ENCODE measurements at places on chromosomes 3 and 15.

DNA sequence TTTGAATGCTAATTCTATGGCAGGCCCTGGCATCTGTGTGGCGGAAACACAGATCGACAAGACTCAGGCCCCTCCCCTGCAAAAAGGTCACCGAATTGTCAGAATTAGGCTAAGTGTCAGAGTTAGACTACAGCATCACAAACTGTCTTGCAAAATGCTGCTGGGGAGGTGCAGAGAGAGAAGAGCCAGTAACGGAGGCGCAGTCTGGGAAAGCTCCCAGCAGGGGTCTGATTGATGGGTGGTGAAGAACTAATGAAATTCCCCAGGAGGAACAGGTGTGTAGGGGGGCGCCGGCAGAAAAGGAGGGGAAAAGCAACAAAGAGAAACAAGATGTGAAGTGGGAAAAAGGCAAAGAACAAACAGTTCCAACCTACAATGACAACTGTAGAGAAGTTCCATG, 72.7 kb upstream of the TAMM41 start:
- no peak for DNase-seq

- no peak for DNase-seq
Observed at GRCh38 chr15:95141486-95141885, 910.1 kb downstream of the MCTP2 start.

DNA sequence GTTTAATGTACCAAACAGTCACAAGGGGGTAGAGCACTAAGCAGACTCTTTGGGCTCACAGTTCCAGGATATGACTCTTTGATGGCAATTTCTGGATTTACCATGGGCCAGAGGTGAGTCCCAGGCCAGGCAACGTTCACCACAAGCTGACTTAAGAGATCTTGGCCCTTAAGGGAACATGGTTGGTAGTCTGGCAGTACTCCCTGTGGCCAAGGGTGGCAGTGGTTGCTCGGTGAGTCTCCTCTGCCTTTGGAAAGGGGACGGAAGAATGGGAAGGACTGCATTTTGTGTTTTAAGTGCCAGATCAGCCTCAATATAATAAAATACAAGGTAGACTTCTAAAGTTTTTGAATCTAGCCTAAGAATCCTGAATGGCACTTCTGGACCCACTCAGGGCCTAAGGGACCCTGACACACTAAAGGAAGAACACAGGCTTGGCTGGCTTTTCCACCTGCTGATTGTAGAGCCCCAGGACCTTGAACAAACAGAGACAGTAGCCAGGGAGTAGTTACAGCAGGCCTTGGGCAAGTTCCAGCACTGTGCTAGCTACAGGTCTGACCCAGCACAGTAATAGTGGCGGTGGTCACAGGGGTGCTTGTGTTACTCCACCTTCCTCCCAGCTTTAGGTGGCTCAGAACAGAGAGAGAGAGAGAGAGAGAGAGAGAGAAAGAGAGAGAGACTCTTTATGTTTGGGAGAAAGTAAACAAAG, 730.7 kb upstream of the ALCAM start:
- no peak for DNase-seq

DNA sequence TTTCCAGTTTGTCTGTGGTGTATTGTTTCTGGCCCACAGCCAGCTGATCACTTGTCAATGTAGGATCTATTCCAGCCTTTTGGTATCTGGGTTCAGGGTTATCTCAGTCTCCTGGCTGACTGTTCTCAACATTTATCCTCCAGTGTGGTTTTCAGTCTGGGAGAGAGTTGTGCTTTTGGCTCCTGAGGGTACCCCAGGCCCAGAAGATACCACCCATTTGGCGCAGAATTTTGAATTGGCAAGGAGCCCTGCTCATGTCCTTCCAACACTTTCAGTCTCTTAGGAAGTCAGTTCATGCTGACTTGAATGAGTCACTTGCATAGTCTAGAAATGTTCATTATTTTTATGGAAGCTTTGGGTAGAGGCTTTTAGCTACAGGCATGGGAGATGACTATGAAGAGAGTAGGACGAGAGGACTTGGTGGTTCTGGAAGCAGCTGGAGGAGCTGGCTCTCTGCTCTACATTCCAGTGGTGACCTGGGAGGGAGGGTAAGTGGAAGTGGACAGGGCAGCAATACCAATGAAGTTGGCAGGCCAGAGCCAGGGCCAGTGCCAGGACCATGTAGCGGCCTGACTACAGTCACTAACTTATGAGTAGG, 7.2 kb downstream of the POLR2H start:
- DNase-seq, result no peak

DNA sequence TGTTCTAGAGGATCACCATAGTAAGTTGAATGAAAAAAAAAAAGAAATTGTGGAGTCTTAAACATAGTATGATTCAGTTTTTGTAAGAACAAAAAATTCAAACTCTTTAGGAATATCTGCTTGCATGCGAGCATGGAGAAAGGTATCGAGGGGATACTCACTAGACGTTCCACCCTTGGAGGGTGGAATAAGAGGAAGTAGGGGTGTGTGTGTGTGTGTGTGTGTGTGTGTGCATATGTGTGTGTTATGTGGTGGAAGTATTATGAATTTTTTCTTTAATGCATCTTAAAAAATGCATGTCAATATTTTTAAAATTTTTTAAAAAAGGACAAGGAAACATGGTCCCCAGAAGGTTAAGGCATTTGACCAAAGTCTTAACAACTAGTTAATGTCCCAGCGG, 26.5 kb upstream of the SIAH2 start:
- no peak for DNase-seq

- no peak for DNase-seq
Observed at GRCh38 chr15:43513550-43513949, 3.9 kb upstream of the MAP1A start.

DNA sequence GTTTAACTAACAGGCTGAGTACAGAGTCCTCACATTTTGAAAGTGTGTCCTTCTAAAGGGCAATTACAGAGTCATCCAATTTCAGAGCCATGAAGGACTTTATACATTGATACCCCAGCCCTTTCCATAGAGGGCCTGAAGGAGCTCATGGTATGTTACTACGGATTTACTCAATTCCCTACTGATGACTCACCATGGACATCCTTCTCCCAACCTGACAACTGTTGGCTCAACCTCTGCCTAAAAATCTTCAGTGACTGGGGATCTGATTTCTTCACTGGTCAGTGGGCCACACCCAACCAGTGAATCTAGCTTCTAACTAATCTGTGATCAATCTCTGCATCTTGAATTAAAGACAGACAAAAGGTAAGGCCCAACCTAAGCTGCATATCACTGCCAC, 963.4 kb upstream of the CFAP20DC start:
- no peak for DNase-seq

DNA sequence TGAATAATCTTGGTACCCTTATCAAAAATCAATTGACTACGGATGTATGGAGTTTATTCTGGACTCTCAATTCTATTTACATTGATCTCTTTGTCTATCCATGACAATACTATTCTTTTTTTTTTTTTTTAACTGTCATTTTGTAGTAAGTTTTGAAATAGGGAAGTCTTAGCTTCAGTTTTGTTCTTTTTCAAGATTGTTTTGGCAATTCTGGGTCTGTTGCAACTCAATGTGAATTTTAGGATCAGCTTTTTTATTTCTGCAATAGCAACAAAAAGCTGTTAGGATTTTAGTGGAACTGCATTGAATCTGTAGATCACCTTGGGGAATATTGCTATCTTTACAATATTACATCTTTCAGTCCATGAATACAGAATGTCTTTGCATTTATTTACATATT, 21.4 kb downstream of the BTLA start:
- no peak for DNase-seq

DNA sequence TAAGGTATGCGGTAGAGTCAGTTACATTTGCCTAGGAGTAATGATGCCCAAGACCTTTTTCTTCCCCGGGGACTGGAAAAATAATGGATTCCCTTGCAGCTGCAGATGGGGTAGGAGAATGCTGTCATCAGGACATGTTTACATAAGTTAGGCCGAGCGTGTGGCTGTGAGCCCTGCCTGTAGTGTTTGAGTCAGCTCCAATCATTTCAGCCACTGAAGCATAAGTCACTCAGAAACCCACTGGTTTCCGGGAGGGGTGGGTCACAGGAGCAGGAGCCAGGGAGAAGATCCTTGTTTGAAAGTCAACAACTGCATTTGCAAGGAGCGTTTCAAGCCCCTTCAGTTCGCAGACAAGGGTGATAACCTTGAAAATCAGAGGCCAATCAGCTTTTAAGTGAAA, 562.3 kb downstream of the MCTP2 start:
- DNase-seq, result no peak

DNA sequence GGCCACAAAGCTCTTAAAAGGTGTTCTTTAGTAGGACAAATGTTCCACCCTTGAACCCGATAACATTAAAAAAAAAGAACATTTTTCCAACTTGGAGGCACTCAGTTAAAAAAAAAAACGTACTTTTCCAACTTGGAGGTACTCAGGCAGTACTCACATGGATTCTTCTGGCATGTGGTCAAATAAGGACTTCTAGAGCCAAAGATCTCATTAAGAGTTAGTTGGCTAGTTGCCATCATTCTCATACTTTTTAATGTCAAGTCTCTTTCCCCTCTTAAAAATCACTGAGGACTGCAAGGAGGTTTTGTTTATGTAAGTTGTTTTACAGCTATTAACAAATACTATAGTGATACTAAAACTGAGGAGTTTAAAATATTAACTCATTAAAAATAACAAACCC, 101.0 kb downstream of the CADPS start:
- no peak for DNase-seq

GRCh38 chr3:16509721-16510619, 3.5 kb downstream of the RFTN1 start:
- no peak for DNase-seq

DNA sequence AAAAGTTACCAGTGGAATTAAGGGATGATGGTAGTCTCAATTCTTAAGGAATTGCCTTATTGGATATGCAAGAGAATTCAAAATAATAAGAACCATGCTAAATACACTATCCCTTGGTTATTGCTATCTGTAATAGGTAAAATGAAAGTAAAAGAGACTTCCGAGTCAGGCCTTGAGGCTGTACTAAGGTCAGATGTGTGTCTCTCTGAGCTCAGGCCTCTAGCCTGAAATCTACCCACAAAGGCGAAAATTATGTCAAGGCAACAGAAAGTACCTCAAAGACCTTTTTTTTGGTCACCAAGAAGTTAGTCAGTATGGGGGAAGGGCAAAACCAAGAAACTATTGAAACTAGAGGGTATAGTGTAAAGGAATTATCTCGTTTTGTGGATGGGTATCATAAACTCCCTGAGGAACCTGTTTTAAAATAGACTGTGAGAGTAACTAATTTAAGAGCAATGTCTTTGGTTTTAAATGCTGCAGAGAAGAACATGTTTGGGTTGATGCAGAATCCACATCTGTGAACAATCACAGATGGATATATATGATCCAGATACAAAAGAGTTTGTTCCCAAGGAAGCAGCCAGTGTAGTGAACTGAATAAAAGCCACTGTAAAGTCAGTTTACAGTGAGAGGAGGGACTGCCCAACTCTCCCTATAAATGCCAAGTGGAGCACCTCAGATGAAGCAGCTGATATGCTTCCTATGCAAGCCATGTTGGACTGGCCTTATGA, 382.3 kb upstream of the SEMA6D start:
- DNase-seq, result no peak

- no peak for DNase-seq
Observed at GRCh38 chr3:47092090-47092489, 71.8 kb downstream of the SETD2 start.

DNA sequence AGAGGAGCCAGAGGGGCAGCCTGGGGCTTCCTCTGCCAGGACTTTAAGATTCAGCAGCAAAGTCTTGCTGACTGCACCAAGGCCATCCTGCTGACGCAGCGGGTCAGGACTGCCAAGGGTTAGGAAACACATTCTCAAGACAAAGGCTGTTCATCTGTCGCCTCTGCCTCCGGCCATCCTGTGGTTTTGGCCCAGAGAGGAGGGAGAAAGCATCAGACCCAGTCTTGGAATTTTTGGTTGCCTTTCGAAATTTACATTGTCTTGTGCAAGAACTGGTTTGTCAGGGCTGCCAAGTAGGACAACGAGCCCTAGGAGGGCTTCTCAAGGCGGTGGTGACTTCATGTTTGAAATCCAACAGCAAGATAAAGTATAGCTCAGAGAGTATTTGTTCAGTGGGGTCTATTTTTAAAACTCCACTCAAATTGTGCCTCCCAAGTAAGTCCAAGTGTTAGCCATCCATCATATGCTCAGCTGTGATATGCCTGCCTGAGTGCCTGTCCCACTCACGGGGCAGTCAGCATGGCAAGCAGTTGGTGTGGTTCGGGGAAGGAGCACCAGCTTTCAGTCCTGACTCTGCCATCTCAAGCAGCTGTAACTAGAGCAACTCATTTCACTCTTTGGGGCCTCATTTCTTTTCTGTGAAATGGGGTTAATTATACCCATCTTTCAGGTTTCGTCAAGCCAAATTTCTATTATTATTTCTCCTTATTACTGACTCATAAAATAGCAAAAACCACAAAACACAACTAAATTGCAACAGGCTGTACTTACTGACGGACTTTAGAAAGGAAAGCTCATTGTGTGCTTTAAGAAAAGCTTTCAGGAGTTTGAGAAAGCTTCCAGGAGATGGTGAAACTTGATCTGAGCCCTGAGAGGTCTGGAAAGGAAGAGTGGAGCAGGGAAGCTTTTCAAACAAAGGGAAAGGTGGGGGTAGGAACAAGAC, 42.4 kb upstream of the RHO start:
- no peak for DNase-seq

DNA sequence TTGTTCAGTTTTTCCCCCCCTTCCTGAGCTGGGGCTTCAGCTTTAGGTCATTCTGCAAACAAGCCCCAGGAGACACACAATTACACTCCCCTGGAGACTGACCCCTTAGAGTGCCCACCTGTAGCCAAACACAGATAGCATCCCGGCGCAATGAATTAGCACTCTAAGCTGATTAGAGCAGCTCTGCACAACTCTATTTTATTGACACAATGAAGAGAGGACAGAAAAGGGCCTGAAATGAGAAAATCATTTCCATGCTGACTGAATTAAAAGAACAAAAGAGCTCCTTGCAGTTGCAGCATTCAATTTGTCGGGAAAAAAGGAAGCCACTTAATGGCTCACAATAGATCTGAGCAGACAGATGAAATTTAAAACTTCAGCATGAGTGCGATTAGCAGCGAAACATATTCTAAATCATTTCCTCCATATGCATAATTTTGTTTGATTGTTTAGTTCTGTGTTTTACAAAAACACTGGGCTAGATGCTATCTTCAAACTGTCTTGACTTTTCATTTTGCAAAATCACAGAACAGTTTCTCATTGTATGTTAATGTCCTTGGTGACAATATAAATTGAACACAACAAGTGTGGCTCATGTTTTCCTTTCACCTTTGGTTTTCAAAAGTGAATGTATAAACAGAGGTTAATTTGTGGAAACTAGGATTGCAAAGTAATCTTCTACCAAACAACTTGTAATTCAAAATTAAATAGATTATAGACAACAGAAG, 308.6 kb downstream of the MECOM start:
- DNase-seq, result no peak

DNA sequence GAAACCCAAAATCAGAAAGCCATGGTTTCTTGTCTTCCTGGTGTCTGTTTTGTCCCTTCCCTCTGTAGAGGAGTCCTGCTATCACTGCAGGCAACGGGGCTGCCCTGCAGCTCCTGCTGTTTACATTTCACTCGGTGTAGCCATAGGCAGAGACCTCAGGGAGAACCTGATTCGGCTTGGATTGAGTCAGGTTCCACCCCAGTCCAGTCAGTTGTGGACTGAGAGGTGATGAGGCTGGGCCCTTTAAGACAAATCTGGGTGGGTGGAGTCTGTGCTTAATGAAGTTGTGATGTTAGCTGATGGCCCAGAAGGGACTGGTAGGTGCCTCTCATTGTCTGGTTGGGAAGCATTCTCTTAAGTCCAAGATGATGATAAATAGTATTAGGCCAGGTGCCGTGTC, 35.7 kb downstream of the FLNB start:
- DNase-seq, result no peak

GRCh38 chr3:34140616-34141015, 342.2 kb downstream of the PDCD6IP start:
- no peak for DNase-seq

GRCh38 chr15:65100442-65100841, 14.6 kb downstream of the UBAP1L start:
- DNase-seq, result no peak
